ENCODE measurements at places on chromosomes 4 and X. TPM values are rescaled to one million over a fixed set of nuclear protein-coding genes. Genes with fewer than 3 reads are reported as not detected.

The LPAR4 gene
- total RNA-seq, result 0.11 TPM

The ADAM29 gene
- total RNA-seq, result not detected

The NOX1 gene
- total RNA-seq, result not detected

The HAUS3 gene
- total RNA-seq, result 17.9 TPM

The NOP14 gene
- total RNA-seq, result 56.3 TPM

DNA sequence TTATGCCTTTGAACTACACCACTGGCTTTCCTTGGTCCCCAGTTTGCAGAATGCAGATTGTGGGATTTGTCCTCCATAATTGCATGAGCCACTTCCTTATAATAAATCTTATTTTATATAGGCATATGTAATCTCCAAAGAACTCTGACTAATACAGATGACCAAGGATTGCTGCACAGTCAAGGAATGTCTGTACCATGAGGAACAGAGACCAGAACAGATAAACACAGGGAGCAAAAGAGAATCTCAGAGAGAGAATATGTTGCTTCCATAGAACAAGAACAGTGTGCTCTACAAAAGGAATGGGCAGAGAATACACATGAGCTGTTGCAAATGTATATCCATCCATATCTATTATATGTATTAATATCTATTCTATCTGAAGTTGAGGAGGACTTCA is 111.1 kb downstream of the ADRA2C start:
- H3K4me3 ChIP-seq, result no peak overlapping the region
- DNase-seq, result no peak
- peaks cover 15% of the 10 kb centered on the region for H3K4me1 ChIP-seq
- peaks cover 6% of the 10 kb centered on the region for H3K36me3 ChIP-seq

DNA sequence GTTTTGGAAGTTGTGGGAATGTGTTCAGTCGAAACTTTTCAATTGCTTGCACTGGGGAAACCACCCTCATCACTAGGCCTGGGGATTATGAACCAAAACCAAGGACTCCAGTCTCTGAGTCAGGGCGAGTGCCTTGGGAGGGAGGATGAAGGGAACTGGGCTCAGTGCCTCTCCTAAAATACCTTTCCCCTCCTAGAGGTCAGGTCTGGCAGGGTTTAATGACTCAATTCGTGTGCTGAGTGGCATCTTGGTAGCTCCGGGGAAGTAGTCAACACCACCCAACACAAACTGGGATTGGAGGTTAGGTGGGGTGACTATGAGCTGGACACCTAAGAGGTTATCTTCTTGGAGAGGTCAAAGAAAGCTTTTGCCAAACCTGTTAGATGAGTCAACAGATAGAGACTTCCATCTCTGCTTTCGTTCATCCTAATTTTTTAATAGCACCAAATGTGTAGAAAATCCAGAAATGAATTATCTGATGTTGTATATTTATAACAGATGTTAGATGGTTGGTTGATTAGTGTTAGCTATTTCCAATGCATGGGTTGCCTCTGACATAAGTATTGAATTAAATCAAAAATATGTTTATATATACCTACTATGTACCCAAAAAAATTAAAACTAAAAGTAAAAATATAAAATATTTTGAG is 202.8 kb downstream of the SHROOM3 start:
- no peak for DNase-seq
- no peak overlapping the region for H3K4me3 ChIP-seq
- no peak overlapping the region for H3K27ac ChIP-seq
- no peaks in the 10 kb centered on the region for H3K36me3 ChIP-seq

GRCh38 chr4:136651278-136651667 is 881.0 kb downstream of the PCDH18 start:
- no peaks in the 10 kb centered on the region for H3K27me3 ChIP-seq
- no peaks in the 10 kb centered on the region for H3K4me1 ChIP-seq
- H3K27ac ChIP-seq, result no peak overlapping the region
- DNase-seq, result no peak

DNA sequence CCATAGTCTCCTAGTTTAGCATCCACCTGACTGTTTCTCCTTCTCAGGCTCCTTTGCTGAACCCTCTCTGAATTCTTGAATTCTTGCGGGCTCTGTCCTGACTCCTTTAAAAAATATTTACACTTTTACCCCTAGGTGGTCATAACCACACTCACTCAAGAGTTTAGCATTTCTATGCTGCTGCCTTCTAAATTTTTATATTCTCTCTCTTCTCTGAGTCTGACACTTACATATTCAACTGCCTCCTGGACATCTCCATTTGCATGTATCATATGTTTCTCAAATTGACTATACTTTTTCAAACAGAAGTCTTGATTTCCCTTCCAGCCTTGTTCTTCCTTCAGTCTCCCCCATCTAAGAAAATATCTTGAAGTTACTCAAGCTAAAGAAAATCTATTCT is 31.6 kb downstream of the ARL9 start:
- peaks cover 16% of the 10 kb centered on the region for H3K27me3 ChIP-seq
- no peak overlapping the region for H3K27ac ChIP-seq
- no peaks in the 10 kb centered on the region for H3K4me1 ChIP-seq
- DNase-seq, result no peak

GRCh38 chr4:109699553-109700225 is 3.6 kb downstream of the CASP6 start:
- DNase-seq, result no peak
- H3K36me3 ChIP-seq, result peaks cover 8% of the 10 kb centered on the region

DNA sequence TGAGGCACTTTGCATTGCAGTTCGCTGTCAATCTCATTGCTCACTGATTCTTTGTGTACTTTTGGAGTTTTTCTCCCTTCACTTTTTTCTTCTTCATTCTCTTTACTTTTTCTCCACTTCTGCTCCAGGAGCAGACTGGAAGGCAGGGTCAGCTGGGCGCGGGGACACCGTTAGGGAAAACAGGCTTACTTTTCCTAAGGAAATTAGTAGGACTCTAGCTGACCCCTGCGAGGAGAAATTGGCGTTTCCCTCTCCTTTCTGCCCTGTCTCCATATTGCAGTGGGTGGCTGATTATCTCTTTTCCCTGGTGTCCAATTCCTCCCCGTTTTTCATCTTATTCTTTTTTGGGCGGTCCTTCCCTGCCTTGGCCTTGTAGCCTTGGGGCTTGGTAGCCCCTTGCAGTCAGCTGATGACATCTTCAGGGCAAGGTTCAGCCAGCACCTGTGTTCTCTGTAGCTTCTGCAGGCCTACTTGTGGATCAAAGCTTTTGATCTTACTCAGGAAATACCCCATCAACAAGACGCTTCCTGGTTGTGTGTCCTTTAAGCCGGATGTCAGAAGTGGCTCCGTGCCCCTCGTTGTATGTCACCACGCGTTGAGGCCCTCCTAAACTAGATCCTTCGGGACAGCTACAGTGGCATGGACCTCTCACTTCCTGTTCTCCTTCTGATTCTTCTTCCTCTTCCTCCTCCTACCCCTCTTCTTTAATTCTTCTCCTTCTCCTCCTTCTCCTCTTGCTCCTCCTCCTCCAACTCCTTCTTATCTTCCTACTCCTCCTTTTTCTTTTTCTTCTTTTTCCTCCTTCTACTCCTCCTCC is 36.1 kb downstream of the NBDY start:
- no peak for DNase-seq
- peaks cover 49% of the 10 kb centered on the region for H3K4me1 ChIP-seq
- H3K27me3 ChIP-seq, result no peaks in the 10 kb centered on the region
- H3K4me3 ChIP-seq, result peak overlapping the region; percentile 66
- H3K27ac ChIP-seq, result peak overlapping the region; percentile 89
- peaks cover 2% of the 10 kb centered on the region for H3K36me3 ChIP-seq

DNA sequence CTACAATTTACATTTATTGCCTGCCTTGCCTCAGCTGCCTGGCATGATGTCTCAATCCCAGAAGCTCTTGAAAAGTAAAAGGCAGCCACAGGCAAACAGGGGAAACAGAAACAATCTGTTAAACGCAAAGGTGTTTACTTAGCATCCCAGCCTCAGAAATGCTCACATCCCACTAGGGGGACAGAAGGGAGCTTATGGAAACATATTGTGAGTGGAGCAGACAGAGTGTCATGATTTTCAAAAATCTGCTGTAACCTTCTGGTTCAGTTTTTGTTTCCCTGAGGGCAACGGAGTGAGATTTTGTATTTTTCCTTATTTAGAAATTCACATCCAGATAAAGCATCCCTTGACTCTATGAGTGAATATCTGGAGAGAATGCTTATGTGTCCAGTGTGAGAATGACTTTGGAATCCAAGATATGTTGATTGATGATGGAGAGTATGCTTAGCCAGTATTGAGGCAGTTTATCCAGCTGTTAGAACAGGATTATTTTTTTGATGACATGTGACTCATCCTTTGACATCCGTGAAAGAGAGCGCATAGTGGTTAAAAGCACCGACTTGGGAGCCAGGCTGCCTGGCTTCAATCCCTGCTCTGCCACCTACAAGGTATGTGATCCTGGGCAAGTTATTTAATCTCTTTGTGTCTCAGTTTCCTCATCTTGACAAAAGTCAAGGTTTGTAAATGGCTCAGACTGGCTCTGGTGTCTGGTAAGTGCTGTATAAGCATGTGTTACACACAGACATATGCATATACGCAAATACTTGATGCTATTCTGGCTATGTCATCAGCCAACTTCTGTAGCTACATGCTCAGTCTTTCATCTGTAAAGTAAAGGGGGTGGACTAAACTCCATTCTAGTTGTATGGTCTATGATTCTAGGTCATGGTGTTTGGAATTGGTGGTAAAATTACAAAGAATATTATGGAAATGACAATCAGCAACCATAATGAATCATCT is 381.2 kb downstream of the RAPGEF2 start:
- no peak for DNase-seq
- no peak overlapping the region for H3K27ac ChIP-seq
- H3K36me3 ChIP-seq, result no peaks in the 10 kb centered on the region
- H3K4me3 ChIP-seq, result no peak overlapping the region
- H3K4me1 ChIP-seq, result no peaks in the 10 kb centered on the region

DNA sequence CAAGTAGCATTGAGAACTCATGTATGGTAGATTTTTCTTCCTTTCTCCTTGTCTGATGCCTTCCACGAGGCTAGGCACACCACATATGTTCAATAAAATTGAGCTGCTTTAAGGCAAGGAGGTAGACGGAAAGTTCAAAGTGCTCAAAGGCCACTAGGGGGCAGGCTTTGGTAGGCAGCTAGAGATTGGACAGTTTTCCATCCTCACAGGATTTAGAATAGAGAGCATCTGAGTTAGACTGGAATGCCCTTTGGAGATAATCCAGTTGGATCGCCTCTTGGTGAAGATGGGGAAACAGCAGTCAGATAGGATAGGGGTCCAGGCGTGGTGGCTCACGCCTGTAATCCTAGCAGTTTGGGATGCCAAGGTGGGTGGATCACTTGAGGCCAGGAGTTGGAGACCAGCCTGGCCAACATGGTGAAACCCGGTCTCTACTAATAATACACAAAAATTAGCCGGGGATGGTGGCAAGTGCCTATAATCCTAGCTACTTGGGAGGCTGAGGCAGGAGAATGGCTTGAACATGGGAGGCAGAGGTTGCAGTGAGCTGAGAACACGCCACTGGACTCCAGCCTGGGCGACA is 30.4 kb downstream of the ELF4 start:
- no peak overlapping the region for H3K4me3 ChIP-seq
- peaks cover 41% of the 10 kb centered on the region for H3K4me1 ChIP-seq
- DNase-seq, result no peak
- peak overlapping the region; percentile 61 for H3K27ac ChIP-seq
- H3K36me3 ChIP-seq, result peaks cover 18% of the 10 kb centered on the region
- no peaks in the 10 kb centered on the region for H3K27me3 ChIP-seq

GRCh38 chr4:36900446-36900987 is 344.0 kb upstream of the NWD2 start:
- H3K27me3 ChIP-seq, result no peaks in the 10 kb centered on the region
- no peaks in the 10 kb centered on the region for H3K36me3 ChIP-seq
- H3K27ac ChIP-seq, result no peak overlapping the region
- no peak for DNase-seq

DNA sequence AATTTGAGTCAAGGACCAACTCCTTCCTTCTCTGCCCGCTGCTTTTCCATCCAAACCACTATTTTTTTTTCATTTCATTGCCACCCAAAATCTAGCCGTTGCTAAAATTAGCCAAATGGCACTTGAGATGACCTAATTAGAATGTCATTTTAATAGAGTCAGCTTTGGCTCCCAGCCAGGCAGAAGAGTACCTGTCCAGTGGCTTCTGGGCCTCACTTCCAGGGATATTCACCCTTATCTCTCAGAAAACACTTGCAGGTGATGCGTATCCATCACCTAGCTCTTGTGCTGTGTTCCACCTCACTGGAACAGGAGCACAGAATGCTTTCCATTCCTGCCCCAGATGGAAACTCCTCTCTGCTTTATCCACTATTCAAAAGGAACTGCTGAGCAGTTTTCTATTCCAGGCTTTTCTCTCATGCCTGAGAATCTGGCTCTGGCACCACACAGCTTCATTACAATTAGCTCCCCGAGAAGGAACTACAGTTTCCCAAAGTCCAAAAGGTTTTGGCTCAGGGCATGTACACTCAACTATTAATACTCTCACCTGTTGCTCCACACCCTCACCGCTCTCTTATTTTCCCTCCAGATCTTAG is 18.5 kb downstream of the MAGEA9B start:
- DNase-seq, result no peak
- H3K4me3 ChIP-seq, result no peak overlapping the region
- no peaks in the 10 kb centered on the region for H3K4me1 ChIP-seq

DNA sequence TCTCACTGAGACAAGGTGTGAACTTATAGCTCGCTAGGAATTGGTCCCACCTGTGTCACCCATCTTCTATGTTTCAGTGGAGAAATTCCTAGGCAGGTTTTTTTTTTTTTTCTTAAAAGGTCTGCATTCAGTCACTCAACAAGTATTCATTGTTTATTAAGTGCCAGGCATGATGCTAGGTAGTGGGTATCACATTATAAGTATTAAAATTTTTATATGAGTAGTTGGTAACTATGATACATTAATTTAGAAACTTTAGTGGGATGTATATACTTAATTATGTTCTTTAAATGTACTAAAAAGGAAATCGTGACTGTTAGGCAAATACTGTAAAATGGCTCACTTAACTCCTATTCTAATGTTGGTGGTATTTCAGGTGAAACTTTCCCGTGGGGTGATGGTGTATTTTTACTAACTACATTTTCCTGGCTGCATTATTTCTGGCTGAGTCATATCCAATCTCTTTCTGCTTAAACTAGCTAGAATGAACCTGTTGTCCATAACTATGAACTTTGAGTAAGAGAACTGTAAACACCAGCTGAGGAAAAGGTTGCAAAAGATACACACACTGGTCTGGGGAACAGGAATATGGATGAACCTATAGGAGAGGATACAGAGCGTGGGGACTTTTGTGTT is 49.3 kb upstream of the MED14 start:
- H3K27me3 ChIP-seq, result no peaks in the 10 kb centered on the region
- no peak overlapping the region for H3K4me3 ChIP-seq
- DNase-seq, result no peak
- no peaks in the 10 kb centered on the region for H3K4me1 ChIP-seq
- no peaks in the 10 kb centered on the region for H3K36me3 ChIP-seq
- H3K27ac ChIP-seq, result no peak overlapping the region

- no peak overlapping the region for H3K27ac ChIP-seq
- no peaks in the 10 kb centered on the region for H3K36me3 ChIP-seq
- H3K27me3 ChIP-seq, result no peaks in the 10 kb centered on the region
- H3K4me3 ChIP-seq, result no peak overlapping the region
Observed at GRCh38 chr4:186920483-186920882, 196.8 kb upstream of the FAT1 start.
